ENCODE measurements at places on chromosomes 5 and 9. TPM values are rescaled to one million over a fixed set of nuclear protein-coding genes. Genes with fewer than 3 reads are reported as not detected.

GRCh38 chr5:139399501-139400121, 4.3 kb downstream of the SPATA24 start:
- no peak for DNase-seq

- DNase-seq = no peak
These were observed 87.2 kb downstream of the FSTL4 start for GRCh38 chr5:133525126-133525525.

GRCh38 chr9:93774331-93775102, 180.6 kb downstream of the BARX1 start:
- DNase-seq = no peak

- DNase-seq = no peak
These were observed 235.9 kb upstream of the CDH6 start for GRCh38 chr5:30957591-30957990.

DNA sequence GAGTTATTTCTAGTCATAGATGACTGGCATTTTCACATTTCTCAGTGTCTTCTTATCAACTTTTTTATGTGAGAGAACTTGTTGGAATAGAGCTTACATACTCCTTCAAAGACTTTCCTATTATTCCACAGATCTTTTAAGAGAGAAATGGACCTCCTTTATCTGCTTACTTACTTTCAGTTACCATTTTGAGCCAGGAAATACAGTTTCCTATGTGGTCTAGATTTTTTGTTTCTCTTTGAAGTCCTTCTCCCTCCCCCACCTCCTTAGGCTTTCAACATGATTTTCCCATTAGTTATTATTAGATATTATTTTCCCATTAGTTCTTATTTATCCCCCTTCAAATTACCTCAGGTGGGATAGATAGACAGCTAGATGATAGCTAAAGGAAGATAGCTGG, 289.1 kb upstream of the ITGA1 start:
- no peak for DNase-seq

- DNase-seq = peak; percentile 25
These were observed 11.1 kb downstream of the OLFM1 start for GRCh38 chr9:135098400-135099105.

- no peak for DNase-seq
These were observed 345.7 kb upstream of the PCSK5 start for GRCh38 chr9:75544815-75545214.

DNA sequence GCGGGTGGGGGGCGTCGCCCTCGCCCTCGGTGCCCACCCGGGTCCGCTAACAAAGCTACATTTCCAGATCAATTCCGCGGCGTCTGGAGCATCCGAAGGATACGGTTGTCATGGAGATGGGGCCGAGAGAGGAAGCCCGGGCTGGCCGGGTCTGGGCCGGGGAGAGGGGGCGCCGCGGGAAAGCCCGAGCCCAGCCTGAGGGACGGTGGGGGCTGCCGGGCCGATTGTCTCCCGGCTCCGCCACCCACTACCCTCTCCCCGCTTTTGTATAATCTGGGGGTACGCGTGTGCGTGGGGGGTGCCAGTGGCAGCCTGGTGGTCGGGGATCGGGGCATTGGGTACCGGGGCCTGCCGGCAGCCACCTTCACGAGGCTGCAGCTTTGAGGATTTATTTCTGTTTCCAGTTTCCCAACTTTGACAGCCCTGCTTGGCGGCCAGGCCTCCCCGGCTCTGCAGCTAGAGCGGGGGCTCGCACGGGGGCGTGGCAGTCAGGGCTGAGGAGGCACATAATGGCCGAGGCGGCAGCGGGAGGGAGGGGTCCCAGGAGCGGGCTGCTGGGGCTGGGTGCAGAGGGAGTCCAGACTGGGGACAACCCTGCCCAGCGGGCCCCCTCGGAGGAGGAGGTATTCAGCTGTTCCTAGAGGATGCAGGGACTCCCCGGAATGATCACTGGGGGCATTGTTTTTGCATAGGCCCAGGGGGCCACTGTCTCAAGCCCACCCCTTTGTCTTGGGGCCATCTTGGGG, 626 bp downstream of the PSD2 start:
- no peak for DNase-seq

- DNase-seq = no peak
These were observed 74.8 kb downstream of the GALNT10 start for GRCh38 chr5:154265197-154265773.

- no peak for DNase-seq
These were observed 5.1 kb upstream of the CCDC192 start for GRCh38 chr5:127697894-127698600.

DNA sequence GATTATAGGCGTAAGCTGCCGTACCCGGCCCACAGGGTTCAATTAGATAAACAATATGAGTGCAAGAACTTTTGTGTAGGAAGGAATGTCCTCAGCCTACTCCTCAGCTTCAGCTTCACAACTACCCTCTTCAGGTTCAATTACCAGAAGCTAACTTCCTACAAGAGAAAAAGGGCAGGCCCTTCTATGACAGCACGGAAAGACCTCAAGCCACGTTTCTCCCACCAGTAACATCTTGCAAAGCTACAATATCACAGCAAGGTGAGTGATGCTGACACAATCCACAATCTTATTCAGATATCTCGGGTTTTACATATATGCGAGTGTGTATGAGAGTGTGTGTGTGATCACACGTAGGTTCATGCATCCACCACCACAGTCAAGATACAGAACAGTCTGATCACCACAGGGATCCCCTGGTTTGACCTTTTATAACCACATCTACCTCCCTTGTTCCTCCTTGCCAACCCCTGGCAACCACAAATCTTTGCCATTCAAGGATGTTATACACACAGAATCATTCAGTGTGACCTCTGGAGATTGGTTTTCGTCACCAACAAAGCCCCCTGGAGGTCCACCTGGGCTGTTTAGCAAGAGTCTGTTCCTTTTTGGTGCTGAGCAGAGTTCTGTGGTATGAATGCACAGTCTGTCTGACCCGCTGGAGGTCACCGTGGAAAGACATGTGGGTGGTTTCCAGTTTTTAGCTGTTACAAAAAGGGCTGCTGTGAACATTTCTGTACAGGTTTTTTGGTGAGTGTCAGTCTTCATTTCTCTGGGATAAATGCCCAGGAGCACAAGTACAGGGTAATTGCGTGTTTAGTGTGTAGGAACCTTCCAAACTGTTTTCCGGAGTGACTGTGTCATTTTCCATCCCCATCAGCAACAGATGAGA, 38.2 kb downstream of the IPPK start:
- DNase-seq = no peak

DNA sequence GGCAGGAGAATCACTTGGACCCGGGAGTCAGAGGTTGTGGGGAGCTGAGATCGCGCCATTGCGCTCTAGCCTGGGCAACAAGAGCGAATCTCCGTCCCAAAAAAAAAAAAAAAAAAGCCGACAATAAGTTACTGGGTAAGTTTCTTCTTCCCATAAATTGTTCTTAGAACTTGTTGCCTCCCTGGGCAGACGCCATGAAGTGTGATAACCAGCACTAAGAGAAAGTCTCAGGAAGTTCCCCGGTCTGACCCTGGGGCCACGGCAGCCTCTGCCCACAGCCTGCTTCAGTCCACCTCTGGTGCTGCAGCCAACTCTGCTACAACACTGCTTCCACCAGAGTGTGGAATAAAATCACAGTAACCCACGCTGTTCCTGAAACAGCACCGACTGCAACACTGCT, 19.1 kb downstream of the LPCAT1 start:
- no peak for DNase-seq

DNA sequence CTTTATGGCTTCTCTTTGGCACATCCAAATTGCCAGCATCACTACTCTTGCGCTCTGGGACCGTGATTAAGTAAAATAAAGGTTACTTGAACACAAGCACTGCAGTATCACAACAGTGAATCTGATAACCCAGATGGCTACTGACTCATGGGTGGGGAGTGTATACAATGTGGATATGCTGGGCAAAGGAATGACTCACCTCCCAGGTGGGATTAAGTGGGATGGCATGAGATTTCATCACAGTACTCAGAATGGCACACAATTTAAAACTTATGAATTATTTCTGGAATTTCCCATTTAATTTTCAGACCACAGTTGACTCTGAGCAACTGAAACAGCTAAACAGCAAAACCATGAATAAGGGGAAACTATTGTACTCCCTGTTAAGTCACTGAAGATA, 4.3 kb downstream of the GFM2 start:
- no peak for DNase-seq

DNA sequence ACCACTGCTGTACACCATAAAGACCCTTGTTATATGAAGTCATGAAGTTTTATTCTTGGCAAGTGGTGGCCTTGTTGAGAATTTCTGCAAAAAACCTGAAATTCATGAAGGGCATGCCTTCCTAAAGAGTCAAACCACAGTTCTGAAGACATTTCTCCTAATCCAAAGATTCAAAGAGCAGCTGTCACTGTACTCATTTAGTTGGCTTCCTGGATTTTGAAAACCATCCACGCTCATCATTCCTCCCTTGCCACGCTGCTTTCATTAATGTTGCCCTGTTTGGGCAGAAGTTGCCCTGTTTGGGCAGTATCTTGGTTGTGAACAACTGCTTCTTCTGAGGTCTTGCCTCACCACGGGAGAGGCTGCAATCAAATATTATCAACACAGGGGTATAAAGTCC, 560.3 kb upstream of the TLE4 start:
- DNase-seq = no peak

DNA sequence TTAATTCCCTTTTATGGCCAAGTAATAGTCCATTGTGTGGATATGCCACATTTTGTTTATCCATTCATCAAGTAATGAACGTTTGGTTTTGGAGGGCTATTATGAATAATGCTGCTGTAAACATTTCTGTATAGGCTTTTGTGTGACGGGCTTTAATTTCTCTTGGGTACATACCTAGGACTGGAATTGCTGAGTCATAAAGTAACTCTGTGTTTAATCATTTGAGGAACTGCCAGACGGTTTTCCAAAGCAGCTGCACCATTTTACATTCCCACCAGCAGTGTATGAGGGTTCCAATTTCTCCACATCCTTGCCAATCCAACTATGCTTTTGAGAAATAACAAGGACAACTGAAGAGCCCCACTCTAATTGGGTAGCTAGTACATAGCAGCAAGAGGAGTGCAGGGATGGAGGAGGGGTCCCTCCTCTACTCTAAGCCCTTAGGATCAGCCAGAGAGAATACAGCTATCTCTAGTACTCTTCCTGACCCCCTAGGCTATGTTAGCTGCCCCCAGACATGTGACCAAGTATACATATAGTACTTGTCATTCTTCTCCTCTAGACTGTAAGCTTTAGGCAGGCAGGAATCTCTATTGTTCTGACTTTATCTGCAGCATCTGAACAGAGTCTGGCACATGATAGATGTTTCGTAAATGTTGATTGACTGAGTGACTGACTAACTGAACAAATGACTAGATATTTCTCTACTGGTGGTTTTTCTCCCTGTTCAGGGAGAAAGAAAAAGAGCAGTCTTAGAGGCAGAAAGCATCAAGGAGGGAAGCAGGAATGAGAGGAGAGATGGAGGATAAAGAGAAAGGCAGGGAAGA, 22.1 kb upstream of the MATR3 start:
- no peak for DNase-seq

DNA sequence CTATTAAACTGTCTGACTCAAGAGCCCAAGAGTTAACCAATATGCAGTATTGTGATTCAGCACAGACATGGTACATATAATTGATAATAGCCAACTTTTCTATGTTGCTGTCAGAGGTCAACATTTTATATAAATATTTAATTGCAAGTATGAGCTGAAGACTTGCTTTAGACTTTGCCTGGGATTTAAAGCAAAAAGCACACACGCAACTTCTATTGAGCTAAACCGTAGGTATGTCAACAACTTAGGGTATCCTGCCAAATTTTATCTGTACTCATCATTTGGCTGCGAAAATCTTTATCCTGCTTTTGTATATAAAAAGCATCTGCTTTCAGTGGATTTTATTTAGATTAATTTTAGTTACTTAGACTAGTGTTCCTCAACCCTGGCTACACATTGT, 27.4 kb downstream of the UHRF2 start:
- no peak for DNase-seq

GRCh38 chr9:26800322-26800721, 92.3 kb downstream of the CAAP1 start:
- no peak for DNase-seq

GRCh38 chr5:12323637-12324229, 419.5 kb upstream of the CTNND2 start:
- DNase-seq = no peak

- DNase-seq = no peak
These were observed 258.4 kb upstream of the TAS2R1 start for GRCh38 chr5:9888501-9888901.

Gene SLC34A3
- total RNA-seq = not detected

Gene LPAR1
- 13.8 TPM for total RNA-seq

Gene BTNL8
- 0.41 TPM for total RNA-seq

Gene HCN1
- total RNA-seq = not detected

Gene JADE2
- total RNA-seq = 24.6 TPM

Gene TMEM171
- total RNA-seq = not detected

Gene PLCXD3
- 76.6 TPM for total RNA-seq

Gene GALNT12
- total RNA-seq = 0.54 TPM

Gene IFNA2
- not detected for total RNA-seq

Gene BARHL1
- total RNA-seq = not detected

All from Right ventricle myocardium inferior (tissue), 1 donor.